Camera-type eye (tissue), 1 donor: ENCODE measurements at places on chromosomes 12 and 14. TPM values are rescaled to one million over a fixed set of nuclear protein-coding genes. Genes with fewer than 3 reads are reported as not detected.

The KERA gene
- total RNA-seq, result 52.3 TPM

The NTS gene
- total RNA-seq, result 1.8 TPM

The TMED10 gene
- 301 TPM for total RNA-seq

The MDM2 gene
- 101 TPM for total RNA-seq

The SLC17A8 gene
- total RNA-seq, result 3.6 TPM

The LYZ gene
- 104 TPM for total RNA-seq

The LRRIQ1 gene
- total RNA-seq, result 10.1 TPM

The RNASE4 gene
- total RNA-seq, result 27.0 TPM

The ANO4 gene
- total RNA-seq, result 3.1 TPM

The KRT78 gene
- total RNA-seq, result 2.6 TPM

The SERPINA12 gene
- total RNA-seq, result 0.22 TPM

The SELPLG gene
- 2.9 TPM for total RNA-seq

The SLC22A17 gene
- total RNA-seq, result 65.6 TPM

The KLHL33 gene
- total RNA-seq, result 0.99 TPM

The SCN8A gene
- total RNA-seq, result 33.6 TPM

The PIGH gene
- total RNA-seq, result 22.9 TPM

The DIO2 gene
- total RNA-seq, result 21.3 TPM

The EML5 gene
- total RNA-seq, result 45.7 TPM

The KRT82 gene
- total RNA-seq, result not detected

The PTGDR gene
- 1.6 TPM for total RNA-seq

The COCH gene
- total RNA-seq, result 37.7 TPM

The POTEM gene
- not detected for total RNA-seq

The RNFT2 gene
- 23.0 TPM for total RNA-seq

The CIDEB gene
- 17.5 TPM for total RNA-seq

The BRF1 gene
- 77.4 TPM for total RNA-seq

The PTCSC3 gene
- total RNA-seq, result not detected

The CYP46A1 gene
- total RNA-seq, result 5.4 TPM

The SOCS2 gene
- total RNA-seq, result 39.3 TPM

The RIPK3 gene
- 4.4 TPM for total RNA-seq

The HELB gene
- total RNA-seq, result 14.5 TPM

The KLRC3 gene
- not detected for total RNA-seq

The TAS2R14 gene
- total RNA-seq, result 21.2 TPM
